ENCODE measurements at places on chromosomes 16 and 17. TPM values are rescaled to one million over a fixed set of nuclear protein-coding genes. Genes with fewer than 3 reads are reported as not detected.

DNA sequence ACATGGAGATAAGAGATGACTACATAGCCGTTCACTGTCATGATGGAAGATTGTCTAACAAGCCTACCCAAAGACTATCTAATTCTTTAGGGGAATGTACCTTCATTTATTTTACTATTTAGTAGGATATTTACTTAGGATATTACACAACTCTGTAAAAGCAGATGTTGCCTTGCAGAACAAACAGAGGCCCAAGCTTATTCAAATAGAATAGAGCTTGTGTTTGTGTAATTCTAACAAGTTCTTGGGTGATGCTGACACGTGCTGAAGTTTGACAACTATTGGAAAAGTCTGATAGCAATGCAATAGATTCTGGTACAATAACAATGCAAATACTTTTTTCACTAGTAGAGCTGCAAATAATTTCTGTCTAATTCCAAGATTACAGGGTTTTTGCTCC lies 447.6 kb downstream of the TOX3 start:
- H3K27ac ChIP-seq, result no peak overlapping the region
- H3K36me3 ChIP-seq, result no peaks in the 10 kb centered on the region
- H3K4me1 ChIP-seq, result no peaks in the 10 kb centered on the region
- H3K27me3 ChIP-seq, result no peaks in the 10 kb centered on the region

DNA sequence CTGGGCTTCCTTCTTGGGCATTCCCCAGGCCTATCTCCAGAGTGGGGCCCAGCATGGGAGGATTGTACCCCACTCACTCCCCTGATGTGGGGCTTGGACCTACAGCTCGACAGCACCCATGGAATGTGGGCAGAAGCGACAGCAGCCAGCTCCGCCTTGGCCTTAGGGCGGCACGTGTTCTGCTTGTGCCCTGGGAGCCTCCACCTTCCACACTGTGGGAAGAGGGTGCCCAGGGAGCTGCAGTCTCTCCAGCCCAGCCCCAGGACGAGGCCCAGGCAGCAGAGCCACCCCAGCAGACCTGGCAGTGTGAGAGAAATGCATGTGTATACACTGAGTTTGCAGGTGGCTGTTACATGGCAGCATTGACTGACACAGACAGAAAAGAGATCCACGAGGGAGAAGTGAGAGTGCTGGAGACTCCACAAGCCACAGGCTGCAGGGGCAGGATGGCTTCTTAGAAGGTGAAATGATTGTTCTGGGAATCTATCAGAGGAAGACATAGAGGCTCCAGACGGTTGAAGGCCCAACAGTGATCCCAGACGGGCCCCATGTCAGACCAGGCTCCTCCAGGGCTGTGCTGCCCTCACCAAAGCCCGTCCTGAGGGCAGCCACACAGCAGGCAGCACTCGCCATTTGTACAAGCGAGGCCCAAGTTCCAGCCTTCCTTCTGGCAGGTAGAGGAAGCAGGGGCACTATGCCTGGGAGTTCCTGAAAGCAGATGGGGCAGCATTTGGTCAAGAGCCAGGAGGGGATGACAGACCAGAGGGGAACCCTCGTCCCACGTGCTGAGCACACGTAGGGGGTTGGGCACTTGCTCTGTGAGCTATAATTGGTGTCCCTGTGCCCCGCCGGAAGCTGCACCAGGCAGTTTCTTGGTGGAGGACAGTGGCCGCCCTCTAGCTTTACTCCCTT lies 2.8 kb upstream of the DNASE1 start:
- DNase-seq, result no peak
- no peak overlapping the region for H3K4me3 ChIP-seq
- H3K27ac ChIP-seq, result no peak overlapping the region
- no peaks in the 10 kb centered on the region for H3K36me3 ChIP-seq

- no peaks in the 10 kb centered on the region for H3K27me3 ChIP-seq
- no peak overlapping the region for H3K27ac ChIP-seq
- DNase-seq, result no peak
Observed at GRCh38 chr17:34813290-34813689, 148.0 kb downstream of the CCT6B start.

DPEP3 gene
- not detected for total RNA-seq

DNA sequence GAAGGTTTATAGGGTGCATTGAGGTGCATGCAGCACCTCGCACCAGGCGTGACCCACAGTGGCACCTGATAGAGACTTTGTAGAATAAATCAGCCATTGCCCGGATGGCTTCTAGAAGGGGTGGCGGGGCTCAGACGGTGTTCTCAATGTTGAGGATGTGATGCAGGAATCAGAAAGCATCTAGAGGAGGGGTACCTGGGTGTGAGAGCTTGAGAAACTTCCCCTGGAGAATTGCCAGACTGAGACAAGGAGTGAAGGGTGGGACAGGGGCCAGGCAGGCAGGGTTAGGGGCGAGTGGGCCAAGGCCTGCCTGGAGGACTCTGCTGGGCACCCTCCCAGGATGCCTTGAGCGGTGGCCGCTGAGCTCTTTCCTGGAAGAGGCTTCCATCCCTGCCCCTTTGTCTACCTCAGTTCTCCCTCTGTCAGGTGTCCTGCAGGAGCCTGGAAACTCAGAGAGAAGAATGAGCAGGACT lies 9.3 kb upstream of the ADGRG1 start:
- H3K27ac ChIP-seq, result no peak overlapping the region
- H3K27me3 ChIP-seq, result no peaks in the 10 kb centered on the region
- no peaks in the 10 kb centered on the region for H3K36me3 ChIP-seq
- no peak for DNase-seq
- H3K4me3 ChIP-seq, result no peak overlapping the region
- H3K4me1 ChIP-seq, result no peaks in the 10 kb centered on the region

DNA sequence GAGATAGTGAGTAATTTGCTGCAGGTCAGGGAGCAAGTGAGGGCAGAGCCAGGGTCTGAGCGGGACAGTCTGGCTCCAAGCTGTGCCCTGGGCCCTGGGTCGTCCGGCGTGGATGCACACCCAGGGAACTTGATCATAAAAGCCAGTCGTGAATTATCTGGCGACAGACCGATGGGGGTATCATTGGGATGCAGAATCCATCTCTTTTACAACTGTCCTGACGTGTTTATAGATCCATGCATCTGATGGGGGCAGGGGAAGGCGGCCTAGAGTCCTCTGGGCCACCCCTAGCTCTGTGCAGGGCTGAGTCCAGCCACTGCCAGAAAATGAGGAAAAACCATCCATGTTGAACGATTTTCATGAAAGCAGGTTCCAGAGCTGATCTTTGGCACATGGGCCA lies 332.8 kb downstream of the C16orf95 start:
- H3K4me1 ChIP-seq, result no peaks in the 10 kb centered on the region
- no peak overlapping the region for H3K4me3 ChIP-seq
- DNase-seq, result no peak
- H3K27me3 ChIP-seq, result peaks cover 24% of the 10 kb centered on the region
- H3K27ac ChIP-seq, result no peak overlapping the region
- no peaks in the 10 kb centered on the region for H3K36me3 ChIP-seq

DNA sequence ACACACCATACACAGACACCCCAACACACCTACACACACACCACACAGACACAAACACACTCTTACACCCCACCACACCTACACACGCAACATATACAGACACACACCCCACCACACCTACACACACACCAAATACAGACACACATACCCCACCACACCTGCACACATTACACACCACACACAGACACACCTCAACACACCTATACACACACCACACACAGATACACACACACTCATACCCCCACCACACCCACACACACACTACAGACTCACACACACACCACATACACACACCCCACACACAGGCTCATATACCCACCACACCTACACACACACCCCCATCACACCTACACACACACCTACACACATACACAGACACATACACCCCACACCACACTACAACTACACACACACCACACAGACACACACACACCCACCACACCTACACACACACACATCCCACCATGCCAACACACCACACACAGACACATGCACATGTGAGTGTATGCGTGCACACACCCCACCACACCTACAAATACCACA lies 31.4 kb downstream of the GPT2 start:
- H3K27ac ChIP-seq, result no peak overlapping the region
- no peaks in the 10 kb centered on the region for H3K4me1 ChIP-seq
- no peaks in the 10 kb centered on the region for H3K27me3 ChIP-seq
- H3K36me3 ChIP-seq, result peaks cover 29% of the 10 kb centered on the region

CCL8 gene
- total RNA-seq, result not detected

- no peak overlapping the region for H3K4me3 ChIP-seq
- DNase-seq, result no peak
- H3K27me3 ChIP-seq, result no peaks in the 10 kb centered on the region
- H3K4me1 ChIP-seq, result no peaks in the 10 kb centered on the region
Observed at GRCh38 chr16:84055366-84055765, 12.8 kb upstream of the SLC38A8 start.

- H3K4me3 ChIP-seq, result no peak overlapping the region
- H3K27me3 ChIP-seq, result no peaks in the 10 kb centered on the region
- no peak for DNase-seq
- H3K4me1 ChIP-seq, result no peaks in the 10 kb centered on the region
- H3K27ac ChIP-seq, result no peak overlapping the region
- no peaks in the 10 kb centered on the region for H3K36me3 ChIP-seq
Observed at GRCh38 chr17:3977387-3977786, 13.2 kb upstream of the ATP2A3 start.

GRCh38 chr17:59377410-59377809 lies 46.0 kb downstream of the YPEL2 start:
- DNase-seq, result peak; percentile 55
- H3K27ac ChIP-seq, result peak overlapping the region; percentile 65
- peaks cover 69% of the 10 kb centered on the region for H3K4me1 ChIP-seq
- no peak overlapping the region for H3K4me3 ChIP-seq

DNA sequence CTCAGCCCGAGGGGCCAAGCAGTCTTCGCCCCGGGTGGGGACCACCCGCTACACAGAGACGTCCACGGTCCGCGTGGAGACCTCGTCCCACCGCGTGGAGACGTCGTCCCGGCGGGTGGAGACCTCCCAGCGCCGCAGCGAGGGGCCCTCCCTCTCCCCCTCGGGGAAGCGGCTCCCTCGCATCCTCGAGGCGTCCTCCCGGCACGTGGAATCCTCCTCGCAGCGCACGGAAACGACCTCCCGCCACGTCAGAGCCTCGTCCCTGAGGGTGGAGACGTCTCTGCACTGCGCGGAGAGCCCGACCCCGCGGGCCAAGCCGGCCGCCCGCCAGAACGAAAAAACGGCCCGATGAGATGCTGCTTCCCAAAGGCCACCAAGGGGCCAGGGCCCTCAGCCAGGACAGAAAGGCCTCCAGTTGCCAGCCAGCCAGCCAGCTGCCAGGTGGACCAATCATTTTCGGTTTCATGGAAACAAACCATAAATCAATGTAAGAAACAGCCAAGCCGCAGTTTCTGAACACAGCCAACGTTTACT lies 424 bp downstream of the C17orf100 start:
- peaks cover 25% of the 10 kb centered on the region for H3K4me1 ChIP-seq
- H3K36me3 ChIP-seq, result peaks cover 19% of the 10 kb centered on the region
- H3K27ac ChIP-seq, result peak overlapping the region; percentile 32
- peak overlapping the region; percentile 88 for H3K4me3 ChIP-seq
- peak; percentile 60 for DNase-seq

TOM1L1 gene
- 13.1 TPM for total RNA-seq

- H3K36me3 ChIP-seq, result peaks cover 27% of the 10 kb centered on the region
- no peak overlapping the region for H3K4me3 ChIP-seq
- peak overlapping the region; percentile 99 for H3K27ac ChIP-seq
- H3K4me1 ChIP-seq, result peaks cover 40% of the 10 kb centered on the region
Observed at GRCh38 chr17:38463451-38463858, 35.2 kb downstream of the ARHGAP23 start.

GOSR2 gene
- 47.9 TPM for total RNA-seq

DNA sequence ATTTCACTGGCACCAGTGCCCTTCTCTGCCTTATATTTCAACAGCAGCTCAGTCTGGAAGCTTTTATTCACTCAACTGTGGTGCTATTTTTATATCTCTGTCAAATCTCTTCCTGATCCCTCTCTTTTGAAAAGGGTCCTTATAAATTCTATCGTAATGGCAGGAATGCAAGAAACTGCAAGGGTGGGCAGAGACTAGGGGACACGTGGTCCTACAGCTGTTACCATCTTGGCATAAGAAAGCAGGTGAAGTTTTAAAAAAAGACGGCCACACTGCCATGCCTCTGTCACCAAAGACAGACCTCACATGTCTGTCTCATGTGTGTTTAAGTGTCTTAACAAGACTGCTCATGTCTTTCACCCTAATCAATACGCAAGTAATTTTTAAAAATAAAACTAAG lies 368.4 kb upstream of the CDH11 start:
- no peak overlapping the region for H3K4me3 ChIP-seq
- H3K36me3 ChIP-seq, result no peaks in the 10 kb centered on the region
- no peaks in the 10 kb centered on the region for H3K4me1 ChIP-seq
- no peaks in the 10 kb centered on the region for H3K27me3 ChIP-seq
- H3K27ac ChIP-seq, result no peak overlapping the region
- no peak for DNase-seq

DNA sequence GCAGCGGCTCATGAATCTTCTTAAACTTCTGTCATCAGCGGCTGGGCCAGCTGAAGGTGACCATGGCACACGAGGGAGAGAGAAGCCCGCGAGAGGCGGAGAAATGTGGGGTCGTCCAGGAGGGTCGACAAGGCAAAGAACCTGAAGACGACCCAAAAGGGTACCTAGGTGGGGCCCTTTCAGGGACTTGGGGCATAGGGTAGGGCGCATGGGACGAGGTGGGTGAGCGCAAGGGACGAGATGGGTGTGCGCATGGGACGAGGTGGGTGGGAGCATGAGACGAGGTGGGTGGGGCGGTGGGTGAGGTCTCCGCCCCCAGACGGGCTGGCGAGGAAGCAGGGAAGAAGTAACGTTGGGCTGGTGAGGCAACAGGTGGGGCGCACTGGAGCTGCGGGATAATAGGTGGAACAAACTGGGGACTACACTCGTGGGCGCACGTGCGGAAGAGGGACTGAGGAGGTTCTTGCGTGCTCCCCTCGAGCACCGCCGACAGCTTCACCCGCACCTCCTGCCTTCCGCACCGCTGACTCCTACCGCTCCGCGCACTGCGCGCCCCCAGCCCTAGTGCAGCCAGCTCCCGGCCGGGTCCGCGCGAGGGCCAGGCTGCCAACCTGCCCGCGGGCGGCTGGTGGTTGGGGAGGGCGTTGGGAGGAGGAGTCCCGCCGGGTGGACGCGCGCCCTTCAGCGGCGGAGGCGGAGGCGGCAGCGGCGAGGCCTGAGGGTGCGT lies 23.2 kb upstream of the CRYM start:
- H3K27me3 ChIP-seq, result no peaks in the 10 kb centered on the region
- DNase-seq, result peak; percentile 85
- H3K4me3 ChIP-seq, result peak overlapping the region; percentile 90

PSMC5 gene
- total RNA-seq, result 36.2 TPM

TLCD2 gene
- total RNA-seq, result 2.2 TPM

GRCh38 chr17:75822119-75822799 lies 21.9 kb downstream of the UNC13D start:
- no peak overlapping the region for H3K4me3 ChIP-seq
- no peaks in the 10 kb centered on the region for H3K4me1 ChIP-seq
- no peaks in the 10 kb centered on the region for H3K36me3 ChIP-seq
- H3K27ac ChIP-seq, result no peak overlapping the region
- H3K27me3 ChIP-seq, result no peaks in the 10 kb centered on the region

SAT2 gene
- 21.5 TPM for total RNA-seq

- H3K4me1 ChIP-seq, result no peaks in the 10 kb centered on the region
- DNase-seq, result no peak
- H3K27ac ChIP-seq, result no peak overlapping the region
- no peaks in the 10 kb centered on the region for H3K36me3 ChIP-seq
- H3K4me3 ChIP-seq, result no peak overlapping the region
Observed at GRCh38 chr17:49093131-49093530, 39.4 kb upstream of the B4GALNT2 start.

All from GM23248 (cell line).